Choroid plexus epithelial cell (primary cell): ENCODE measurements at places on chromosomes 2 and 18.

- peak; percentile 59 for DNase-seq
These were observed 32.1 kb upstream of the SP3 start for GRCh38 chr2:173997269-173997668.

- no peak for DNase-seq
These were observed 29.1 kb downstream of the CPO start for GRCh38 chr2:206968134-206969086.

- no peak for DNase-seq
These were observed 51.9 kb downstream of the EFEMP1 start for GRCh38 chr2:55871637-55872036.

DNA sequence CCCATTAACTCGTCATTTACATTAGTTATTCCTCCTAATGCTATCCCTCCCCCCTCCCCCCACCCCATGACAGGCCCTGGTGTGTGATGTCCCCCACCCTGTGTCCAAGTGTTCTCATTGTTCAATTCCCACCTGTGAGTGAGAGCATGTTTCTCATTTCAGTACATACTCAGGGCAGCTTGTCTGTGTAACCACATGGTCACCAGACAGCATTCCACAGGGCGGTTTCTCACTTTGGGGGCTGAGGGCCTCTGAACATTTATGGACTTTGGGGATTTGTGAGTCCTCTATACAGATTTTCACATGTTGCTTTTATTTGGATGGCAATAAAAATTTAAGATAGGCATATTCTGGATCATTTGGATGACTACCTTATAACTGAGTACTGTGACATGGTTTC is 84.0 kb downstream of the LYPD6B start:
- no peak for DNase-seq

DNA sequence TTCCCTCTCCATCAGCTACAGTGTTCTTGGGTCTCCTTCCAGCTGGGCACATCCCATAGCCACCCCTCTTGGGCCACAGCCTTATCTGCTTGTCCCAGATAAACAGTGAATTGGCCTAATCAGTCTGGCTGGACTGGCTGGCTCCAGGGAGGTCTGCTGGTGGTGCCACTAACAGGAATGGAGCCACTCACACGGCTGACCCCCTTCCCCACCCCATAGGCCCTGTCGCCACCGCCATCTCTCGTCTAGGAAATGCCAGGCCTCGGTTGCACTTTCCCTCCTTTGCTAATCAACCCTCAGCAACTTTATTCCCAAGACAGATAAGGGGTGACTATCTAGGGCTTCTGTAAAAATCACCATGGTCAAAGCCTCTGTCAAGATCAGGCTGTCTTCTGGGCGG is 23.0 kb upstream of the TNP1 start:
- DNase-seq, result no peak

DNA sequence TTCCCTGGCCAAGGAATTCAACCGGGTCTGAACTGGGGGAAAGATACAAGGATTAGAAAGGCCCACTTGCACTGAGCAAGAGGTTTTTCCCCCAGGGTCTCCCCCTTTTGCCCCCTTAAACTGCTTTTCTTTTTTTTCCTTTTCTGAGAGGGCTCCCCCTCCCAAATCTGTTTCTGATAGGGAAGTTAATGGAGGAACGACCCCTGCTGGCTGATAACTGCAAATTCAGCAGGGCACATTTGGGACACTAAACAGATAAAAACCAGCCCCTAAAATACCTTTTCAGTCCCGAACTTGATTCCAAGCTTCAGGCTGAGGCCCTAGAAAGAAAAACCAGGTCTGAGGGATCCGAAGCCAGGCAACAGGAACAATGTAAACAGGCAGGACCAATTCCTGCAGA is 1012.4 kb upstream of the CRIM1 start:
- no peak for DNase-seq

GRCh38 chr2:96389736-96390135 is 54.2 kb downstream of the NCAPH start:
- DNase-seq, result peak; percentile 20

- peak; percentile 76 for DNase-seq
These were observed 28.3 kb upstream of the GYPC start for GRCh38 chr2:126627643-126628042.

GRCh38 chr18:57214976-57215375 is 68.1 kb downstream of the BOD1L2 start:
- no peak for DNase-seq

- peak; percentile 44 for DNase-seq
These were observed 31.3 kb upstream of the PTPN4 start for GRCh38 chr2:119728421-119728820.
